Epithelial cell of esophagus (primary cell): ENCODE measurements at places on chromosomes 1 and 21.

- DNase-seq, result no peak
Observed at GRCh38 chr1:30085811-30086770, 637.3 kb downstream of the MATN1 start.

- no peak for DNase-seq
Observed at GRCh38 chr1:17565461-17566252, 26.2 kb downstream of the ARHGEF10L start.

DNA sequence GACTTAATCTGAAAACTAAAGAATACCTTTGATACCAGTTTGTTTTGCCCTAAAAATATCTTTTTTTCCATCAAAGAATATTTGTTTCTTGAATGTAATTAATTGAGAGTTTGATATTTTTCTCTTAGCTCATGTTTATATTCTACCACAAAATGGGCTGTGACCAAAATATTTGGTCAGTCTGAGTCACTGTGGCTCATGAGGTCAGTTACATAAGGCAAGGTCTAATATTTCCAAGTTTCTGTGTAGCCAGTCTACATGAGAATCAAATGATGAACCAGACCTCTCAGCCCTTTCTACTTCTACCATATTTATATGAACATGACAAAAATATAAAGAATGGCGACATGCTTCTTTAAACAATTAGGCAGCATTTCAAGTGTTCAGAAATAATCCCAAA is 83.0 kb upstream of the IVNS1ABP start:
- peak; percentile 63 for DNase-seq

GRCh38 chr1:100353071-100353801 is 930 bp downstream of the CDC14A start:
- DNase-seq, result peak; percentile 10

GRCh38 chr1:95584315-95584714 is 350.3 kb downstream of the RWDD3 start:
- DNase-seq, result peak; percentile 94

GRCh38 chr1:198298640-198299039 is 141.8 kb downstream of the NEK7 start:
- no peak for DNase-seq

DNA sequence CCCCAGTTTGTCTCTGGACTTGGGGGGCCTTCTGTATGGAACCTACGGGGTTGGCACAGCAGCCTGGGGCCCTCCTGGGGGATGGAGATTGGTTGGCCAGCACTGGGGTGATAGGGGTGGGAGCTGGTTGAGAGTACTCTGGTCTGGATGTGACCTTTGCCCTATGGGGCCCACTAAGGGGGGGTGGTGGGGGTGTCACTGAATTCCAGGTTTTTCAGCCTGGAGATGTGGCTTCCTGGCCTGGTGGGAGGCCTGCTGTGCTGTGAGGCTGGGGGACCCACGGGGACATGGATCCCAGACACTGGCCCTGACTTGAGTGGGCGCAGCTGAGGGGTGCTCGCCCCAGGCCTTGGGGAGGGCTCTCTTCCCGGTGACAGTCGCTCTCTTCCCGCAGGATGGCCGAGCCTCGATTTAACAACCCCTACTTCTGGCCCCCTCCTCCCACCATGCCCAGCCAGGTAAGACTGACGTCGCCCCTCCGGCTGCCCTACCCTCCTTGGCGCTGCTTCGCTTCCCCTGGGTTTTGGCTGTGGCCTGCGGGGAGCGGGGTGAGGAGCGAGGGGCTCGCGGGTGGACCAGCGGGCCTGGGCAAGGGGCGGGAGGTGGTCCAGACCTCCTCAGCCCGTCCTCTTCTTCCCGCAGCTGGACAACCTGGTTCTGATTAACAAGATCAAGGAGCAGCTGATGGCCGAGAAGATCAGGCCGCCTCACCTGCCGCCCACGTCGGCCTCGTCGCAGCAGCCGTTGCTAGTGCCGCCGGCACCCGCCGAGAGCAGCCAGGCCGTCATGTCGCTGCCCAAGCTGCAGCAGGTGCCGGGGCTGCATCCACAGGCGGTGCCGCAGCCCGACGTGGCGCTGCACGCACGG is 19.6 kb downstream of the ZNF362 start:
- no peak for DNase-seq

GRCh38 chr1:58548371-58548770 is 1.8 kb upstream of the OMA1 start:
- DNase-seq, result no peak

- DNase-seq, result no peak
Observed at GRCh38 chr1:17802164-17802563, 47.0 kb downstream of the ACTL8 start.

DNA sequence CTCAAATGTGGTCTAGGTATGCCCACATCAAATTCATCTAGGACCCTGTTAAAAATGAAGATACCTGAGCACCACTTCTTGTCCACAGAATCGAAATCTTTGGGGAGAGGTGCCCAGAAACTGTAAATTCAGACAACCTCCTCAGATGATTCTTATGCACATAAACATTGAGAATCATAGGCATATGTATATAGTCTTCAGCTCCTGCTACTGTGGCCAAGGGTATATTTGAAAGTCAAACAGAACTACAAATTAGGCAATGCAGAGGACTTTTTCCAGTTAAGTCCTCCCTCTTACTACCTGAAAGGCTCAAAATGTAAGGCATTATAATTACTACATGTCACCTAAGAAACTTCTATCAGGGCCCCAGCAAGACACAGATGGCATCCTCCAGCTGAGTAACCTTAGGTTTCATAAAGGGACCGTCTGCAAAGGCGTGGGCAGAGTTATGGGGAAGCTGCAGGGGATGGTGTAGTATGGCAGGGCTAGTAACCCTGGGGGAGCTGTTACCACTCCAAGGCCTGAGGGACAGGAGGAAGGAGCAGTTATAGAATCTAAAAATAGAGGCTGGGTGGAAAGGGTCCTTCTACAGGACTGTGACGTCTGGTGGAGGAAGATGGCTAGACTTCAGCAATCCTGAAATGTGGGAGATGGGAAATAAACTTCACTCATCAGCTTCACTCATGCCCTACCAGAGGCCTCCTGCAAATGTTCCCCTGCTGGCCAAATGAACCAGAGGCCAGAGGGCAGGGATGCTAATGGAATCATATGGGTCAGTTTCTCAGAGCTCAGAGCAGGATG is 46.3 kb downstream of the DAB1 start:
- no peak for DNase-seq

GRCh38 chr1:12518931-12519692 is 98.9 kb downstream of the DHRS3 start:
- no peak for DNase-seq

GRCh38 chr1:188022661-188023060 is 1193.9 kb downstream of the PLA2G4A start:
- DNase-seq, result no peak

- no peak for DNase-seq
Observed at GRCh38 chr1:23704834-23705495, 13.4 kb downstream of the RPL11 start.

DNA sequence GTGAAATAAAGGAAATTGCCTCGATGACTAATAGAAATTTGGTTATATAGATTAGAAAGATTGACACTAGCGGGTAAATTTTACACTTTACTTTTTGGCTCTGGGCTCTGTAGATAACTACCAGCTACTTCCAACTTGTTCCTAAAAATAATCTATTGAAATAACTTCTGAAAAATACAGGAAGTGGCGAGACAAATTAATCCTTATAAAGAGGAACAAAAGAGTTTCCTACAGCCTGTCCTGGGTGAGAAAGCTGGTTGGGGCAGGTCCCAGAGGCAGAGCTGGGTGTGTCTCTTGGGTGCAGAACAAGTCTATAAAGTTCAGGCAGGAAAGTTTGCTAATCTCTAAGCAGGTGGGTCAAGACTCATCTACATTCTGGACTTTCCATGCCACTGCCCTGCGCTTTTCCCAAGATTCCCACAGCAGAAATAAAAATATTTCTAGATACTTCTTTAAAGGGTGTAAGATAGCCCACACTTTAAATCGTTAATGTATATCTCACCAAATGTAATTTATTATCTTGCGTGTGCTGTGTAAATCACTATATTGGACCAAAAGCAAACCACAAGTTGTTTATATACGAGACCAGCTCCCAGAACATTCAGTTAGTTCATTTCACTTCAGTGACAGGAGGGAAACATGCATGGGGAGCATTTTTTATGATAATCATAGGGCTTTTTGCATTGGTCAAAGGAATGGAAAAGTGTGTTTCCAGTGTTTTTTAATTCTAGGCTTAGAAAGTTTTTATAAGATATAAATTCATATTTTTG is 70.1 kb upstream of the NRIP1 start:
- DNase-seq, result peak; percentile 56

- DNase-seq, result peak; percentile 79
Observed at GRCh38 chr1:216812966-216813365, 89.7 kb upstream of the ESRRG start.

DNA sequence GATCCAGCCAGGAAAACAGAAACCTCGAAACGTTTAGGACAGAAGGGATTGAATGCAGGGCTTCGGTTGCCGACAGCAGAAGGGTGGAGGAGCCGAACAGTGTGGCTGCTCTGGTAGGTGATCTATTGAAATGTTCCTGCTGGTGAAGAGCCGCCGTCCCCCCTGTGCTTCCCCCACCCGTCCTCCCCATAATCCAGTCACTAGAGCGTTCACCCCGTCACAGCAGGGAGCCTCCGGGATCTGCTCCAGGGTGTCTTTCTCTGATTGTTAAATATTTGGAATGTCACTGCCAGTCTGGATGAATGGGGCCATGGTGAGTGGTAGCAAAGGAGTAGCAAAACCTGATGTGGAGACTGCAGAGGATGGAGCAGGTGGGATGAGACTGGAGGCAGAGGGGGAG is 255.1 kb upstream of the CSF3R start:
- DNase-seq, result no peak

GRCh38 chr1:93692983-93693591 is 11.4 kb upstream of the BCAR3 start:
- DNase-seq, result peak; percentile 94

- DNase-seq, result no peak
Observed at GRCh38 chr1:54803761-54804470, 2.8 kb upstream of the TTC22 start.

- DNase-seq, result peak; percentile 99
Observed at GRCh38 chr21:38277501-38278131, 20.8 kb downstream of the KCNJ15 start.

GRCh38 chr1:154759196-154759595 is 110.9 kb downstream of the KCNN3 start:
- no peak for DNase-seq

- DNase-seq, result no peak
Observed at GRCh38 chr1:89576013-89576412, 51.4 kb downstream of the LRRC8B start.

DNA sequence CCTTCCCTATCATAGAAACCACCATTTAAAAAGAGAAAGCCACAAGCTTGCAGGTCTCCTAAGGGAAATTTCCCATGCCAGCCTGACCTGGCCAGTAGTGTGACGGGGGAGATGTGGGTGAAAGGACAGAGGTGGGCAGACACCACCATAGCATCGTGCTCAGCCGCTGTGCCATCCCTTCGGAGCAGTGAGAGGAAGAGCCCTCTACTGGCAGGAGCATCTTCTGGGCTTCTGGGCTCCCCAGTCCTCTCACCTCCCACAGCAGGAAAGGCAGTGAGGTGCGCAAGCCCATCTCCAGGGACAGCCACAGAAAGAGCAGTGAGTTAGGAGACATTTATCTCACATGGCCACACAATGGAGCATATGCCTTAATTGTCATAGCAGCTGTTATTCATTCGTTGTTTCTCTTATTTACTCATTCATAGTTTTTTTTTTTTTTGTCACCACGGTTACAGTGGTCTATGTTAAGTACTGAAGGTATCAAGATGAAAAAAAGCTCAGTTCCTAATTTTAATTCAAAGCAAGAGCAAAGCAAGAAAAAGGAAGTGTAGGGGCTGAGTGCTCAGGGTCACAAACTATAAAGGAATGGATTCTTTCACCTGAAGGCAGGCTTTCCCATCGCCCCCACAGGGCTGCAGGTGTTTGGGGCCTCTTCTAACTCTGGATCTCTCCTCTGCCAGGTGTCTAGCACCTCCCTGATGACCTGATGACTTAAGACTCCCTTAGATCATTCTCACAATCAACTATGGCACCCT is 48.8 kb upstream of the CAMK1G start:
- no peak for DNase-seq

GRCh38 chr1:58785442-58786058 is 1.7 kb upstream of the JUN start:
- peak; percentile 87 for DNase-seq

DNA sequence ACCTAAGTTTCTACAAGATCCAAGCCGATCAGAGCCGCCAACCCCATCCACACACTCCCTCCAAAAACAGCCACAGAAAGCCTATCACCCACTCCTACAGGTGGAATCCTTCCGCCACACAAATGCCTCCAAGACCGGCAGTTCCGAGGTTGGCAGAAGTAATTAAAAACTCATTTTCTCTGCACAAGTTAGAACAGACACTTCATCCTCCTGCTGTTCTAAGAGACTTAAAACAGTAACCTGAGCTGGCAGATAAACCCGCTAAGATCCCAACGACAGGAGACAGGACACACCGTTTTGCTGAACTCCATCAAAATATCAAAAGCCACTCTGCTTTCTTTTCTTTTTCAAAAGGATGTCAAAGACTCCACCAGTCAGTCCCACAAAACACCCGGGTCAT is 2.8 kb downstream of the SSBP3 start:
- no peak for DNase-seq
